Activated CD4-positive, alpha-beta T cell treated with anti-CD3 and anti-CD28 coated beads for 36 hours (primary cell): ENCODE measurements at places on chromosomes 3 and 15.

- DNase-seq, result no peak
Measured at GRCh38 chr3:167773584-167773983, 38.1 kb downstream of the SERPINI1 start.

- no peak for DNase-seq
Measured at GRCh38 chr3:63847718-63848450, 15.7 kb downstream of the THOC7 start.

DNA sequence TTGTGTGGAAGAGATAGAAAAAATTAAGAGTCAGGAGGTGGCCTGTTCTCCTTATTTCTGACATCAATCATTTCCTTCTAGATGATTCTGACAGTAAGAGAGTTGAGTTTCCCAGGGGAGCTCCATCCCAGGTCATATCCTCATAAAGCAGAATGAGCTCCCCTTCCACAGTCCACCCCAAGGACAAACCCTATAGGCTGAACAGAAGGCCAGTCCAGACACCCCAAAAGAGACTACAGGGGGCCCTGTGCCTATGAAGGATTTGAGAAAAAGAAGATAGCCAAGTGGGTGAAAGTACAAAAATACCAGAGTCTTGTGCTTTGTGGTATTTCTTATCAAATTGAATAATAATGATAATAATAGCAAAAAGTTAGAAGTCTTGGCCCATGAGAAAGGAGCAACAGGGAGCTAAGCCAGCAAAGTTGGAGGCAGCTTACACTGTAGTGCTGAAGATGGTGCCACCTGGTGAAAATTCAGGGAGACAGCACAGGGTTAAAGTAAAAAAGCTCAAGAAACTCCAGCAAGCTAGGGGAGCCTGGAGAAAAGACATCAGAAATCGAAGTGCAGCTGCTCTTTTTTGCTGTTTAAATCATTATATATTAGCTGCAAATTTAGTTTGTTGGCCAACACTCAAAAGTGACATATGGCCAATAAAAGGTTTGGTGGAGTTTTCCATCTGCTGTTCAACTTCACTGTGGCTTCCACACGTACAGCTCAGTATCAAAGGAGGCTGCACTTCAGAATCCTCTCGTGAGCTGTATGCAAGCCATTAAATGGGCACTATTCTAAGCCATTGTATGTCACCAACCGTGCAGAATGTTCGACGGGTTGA lies 35.8 kb upstream of the SLC24A5 start:
- peak; percentile 5 for DNase-seq

DNA sequence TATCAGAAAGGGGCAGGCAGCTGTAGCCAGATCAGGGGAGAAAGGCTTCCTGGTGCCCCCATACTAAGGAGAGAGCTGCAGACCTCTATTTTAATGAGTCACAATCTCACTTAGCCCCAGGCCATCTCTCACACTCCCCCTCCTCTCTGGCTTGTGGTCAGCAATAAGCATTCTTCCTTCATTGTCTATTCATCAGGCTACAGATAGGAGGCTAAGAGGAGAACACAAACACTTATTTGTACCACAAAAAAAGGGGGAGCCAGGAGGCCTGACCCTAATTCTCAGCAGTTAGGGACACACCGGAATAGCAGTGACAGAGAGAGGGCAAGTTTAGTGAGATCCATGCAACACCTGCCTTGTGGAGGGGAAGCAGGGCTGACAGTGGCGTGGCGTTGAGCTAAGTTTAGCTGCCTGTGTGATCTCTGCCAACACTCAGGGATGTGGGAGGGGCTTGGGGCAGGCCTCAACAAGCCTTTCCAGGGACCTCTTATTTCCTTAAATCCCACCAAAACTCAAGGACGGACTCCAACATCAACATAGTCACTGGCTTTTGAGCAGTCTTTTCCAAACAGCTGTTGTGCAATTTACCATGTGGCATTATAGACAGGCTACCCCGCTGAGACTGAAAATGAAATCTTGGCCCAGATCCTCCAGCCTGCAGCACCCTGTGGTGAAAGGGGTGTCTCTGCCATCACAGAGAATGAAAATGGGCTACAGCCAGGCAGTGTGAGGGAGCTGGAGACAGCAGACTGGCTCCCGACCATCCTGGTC lies 191.9 kb upstream of the TSC22D2 start:
- no peak for DNase-seq

GRCh38 chr3:180352261-180352660 lies 249.7 kb upstream of the TTC14 start:
- no peak for DNase-seq

DNA sequence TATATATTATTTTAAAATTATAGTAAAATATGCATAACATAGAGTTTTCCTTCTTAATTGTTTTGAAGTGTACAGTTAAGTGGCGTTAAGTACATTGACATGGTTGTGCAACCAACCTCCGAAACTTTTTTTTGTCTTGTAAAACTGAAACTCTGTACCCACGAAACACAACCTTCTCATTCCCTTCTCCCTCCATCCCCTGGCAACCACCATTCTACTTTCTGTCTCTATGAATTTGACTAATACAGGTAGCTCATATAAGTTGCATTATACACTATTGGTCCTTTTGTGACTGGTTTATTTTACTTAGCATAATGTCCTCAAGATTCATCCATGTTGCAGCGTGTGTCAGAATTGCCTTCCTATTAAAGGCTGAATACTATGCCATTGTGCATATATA lies 179.4 kb downstream of the SATB1 start:
- no peak for DNase-seq

- no peak for DNase-seq
Measured at GRCh38 chr3:78855190-78855589, 912.6 kb downstream of the ROBO1 start.

DNA sequence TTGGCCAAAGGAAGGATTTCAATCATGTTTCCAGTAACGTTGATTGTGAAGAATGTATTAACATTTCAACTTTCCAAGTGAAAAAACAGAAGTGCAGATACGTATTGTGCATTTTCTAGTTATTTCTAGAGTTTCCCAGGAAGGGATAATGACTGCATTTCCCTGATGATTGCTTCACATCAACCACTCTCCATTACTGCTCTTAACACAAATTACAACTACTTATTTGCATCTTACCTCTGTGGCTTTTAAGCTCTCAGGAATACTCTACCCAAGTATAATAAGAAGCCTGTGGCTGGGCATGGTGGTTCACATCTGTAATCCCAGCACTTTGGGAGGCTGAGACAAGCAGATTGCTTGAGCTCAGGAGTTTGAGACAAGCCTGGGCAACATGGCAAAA lies 582.5 kb downstream of the ZNF385D start:
- DNase-seq, result no peak

- DNase-seq, result no peak
Measured at GRCh38 chr15:31333119-31333518, 6.5 kb downstream of the KLF13 start.

- no peak for DNase-seq
Measured at GRCh38 chr3:53691885-53692284, 154.3 kb downstream of the CHDH start.

DNA sequence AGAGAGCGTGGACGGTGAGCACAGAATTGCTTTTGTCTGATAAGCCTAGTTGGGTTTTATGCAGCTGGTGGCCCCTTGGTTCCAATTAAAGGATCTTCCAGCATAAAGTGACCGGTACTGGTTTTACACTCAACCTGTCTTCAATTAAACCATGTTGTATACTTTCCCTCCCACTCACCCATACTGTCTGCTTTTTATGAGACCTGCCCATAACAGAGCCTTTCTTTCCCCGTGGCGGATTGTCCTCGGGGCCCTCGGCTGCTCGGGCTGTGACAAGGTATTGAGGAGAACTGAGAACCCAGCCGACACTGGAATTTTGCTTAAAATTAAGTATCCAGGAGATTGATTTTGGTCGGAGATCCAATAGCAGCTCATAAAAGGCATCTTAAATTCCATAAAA lies 98.4 kb downstream of the TMEM266 start:
- DNase-seq, result no peak

GRCh38 chr15:60350108-60350507 lies 47.7 kb downstream of the ANXA2 start:
- DNase-seq, result no peak

DNA sequence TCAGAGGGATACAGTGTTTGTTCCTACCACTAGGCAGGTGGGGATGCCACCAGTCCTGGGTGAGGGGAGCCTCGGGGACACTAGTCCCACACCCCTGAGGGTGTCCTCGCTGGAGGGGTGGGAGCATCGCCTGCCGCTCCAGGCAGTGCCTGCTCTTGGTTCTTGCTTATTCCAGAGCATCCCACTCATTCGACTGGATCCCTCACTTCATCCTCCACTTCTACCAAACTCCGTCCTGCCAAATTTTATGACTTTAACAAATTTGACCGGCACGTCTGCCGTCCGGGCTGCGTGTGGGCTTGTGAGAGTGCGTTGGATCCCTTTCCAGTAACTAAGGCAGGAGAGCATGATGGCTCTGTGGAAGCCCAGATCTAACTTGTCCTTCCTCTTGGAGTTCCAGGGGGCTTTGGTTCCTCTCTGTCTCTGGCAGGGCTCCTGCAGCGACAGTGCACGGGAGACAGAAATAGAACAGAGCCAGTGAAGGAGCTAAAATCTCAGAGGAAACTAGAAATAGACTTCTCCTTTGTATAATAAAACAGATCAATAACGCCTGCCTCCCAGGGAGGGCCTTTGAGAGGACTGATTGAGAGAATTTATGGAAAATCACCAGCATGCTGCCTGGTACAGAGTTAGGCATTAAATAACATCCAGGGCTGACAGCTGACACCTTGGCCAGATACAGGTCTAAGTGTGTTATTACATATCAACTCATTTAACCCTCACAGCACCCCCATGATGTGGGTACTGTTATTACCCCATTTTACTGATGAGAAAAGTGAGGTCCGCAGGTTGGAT lies 34.5 kb downstream of the MGLL start:
- DNase-seq, result no peak

GRCh38 chr15:41392659-41393058 lies 9.6 kb downstream of the NDUFAF1 start:
- no peak for DNase-seq
